Right cardiac atrium (tissue), 5 donors: ENCODE measurements at places on chromosomes 2 and 18. TPM values are rescaled to one million over a fixed set of nuclear protein-coding genes. Genes with fewer than 3 reads are reported as not detected.

DNA sequence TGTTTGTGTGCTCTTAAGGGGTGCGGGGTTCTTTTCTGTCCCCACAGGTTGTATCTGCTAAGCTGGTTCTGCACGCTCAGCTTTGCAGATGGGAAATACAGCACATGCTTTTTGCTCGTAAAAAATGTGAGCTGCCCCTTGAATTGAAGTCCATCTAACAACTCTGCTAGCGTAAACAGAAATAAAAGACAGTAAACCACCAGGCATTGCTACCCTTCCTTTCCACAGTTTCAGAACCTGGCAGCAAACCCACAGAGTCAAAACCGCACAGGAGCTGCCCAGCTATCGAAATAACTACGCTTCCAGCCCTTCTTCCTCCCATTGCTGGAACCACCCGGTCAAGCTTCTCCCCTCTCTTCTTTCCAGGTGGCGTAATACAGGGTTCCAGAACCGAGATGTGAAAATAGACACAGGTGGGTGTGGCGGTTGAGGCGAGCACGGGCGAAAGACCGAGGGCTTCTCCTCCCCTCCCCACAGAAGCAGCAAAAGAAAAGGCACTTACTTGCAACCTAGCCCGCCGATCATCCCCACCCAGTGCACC, 479 bp downstream of the SCN9A start:
- no peak for DNase-seq

DNA sequence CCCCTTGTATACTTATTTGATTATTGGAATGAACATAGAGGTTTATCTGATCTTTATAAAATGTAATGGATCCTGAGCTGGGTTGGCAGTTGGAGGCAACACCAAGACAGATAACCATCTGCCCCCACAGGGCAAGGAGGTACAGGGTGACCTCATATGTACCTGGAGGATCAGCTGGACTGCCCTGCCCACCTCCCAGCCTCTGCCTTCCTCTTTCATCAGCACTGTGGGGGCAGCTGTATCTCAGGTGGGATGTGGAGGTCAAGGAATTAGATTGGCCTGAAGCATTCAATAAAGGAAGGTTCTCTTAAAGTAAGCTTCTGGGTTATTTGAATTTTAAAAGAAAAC, 92.6 kb downstream of the LYPD6 start:
- DNase-seq, result no peak

DNA sequence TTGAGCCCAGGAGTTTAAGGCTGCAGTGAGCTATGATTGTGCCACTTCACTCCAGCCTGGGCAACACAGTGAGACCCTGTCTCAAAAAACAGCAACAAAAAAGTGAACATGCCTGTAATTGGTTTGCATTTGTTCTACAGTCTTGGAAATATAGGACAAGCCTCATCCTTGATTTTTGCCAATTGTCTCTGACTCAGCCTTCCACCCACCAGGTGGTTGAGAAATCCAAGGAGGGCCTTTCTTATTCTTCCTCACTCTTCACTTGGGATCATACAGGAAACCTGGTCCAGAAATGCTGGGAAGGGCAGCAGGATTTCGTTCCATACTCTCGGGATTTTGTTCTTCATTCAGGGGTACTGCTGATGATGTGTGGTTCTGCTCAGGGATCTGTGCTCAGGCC, 94.6 kb downstream of the CDC42EP3 start:
- no peak for DNase-seq

- DNase-seq, result no peak
Measured at GRCh38 chr2:8309131-8309530, 372.7 kb upstream of the ID2 start.

DNA sequence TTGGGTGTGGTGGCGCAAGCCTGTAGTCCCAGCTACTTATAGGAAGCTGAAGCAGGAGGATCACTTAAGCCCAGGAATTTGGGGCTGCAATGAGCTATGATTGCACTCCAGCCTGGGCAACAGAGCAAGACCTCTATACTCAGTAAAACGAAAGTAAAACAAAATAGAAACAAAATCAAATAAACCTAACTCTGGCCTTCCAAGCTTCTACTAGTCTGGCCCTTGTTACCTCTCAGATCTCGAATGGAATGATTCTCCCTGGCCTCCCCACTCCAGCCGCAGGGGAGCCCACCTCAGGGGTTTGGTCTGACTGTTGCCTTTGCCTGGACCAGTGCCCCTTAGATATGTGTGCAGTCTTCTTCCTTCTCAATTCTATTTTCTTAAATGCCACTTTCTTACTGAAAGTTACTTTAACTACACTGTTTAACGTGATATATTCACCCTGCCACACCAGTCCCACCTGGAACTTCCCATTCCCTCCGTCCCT, 160.0 kb upstream of the GCFC2 start:
- no peak for DNase-seq

DNA sequence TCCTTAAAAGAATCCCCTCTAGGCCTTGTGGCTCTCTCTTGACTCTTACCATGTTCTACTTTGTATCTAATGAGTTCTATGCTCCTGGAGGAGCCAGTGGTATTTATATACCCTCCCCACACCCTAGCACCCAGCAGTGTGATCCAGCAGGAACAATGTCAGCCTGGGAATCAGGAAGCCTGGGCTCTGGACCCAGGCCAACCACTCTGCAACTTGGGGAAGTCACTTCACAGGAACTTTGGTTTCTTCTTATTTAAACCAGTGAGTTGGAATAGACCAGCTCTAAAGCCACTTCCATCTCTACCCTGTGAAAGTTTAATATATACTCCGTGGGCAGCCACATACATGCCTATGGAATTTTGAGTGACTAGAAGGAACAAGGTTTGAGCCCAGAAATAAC, 11.6 kb upstream of the SPTBN1 start:
- DNase-seq, result peak; percentile 44

DNA sequence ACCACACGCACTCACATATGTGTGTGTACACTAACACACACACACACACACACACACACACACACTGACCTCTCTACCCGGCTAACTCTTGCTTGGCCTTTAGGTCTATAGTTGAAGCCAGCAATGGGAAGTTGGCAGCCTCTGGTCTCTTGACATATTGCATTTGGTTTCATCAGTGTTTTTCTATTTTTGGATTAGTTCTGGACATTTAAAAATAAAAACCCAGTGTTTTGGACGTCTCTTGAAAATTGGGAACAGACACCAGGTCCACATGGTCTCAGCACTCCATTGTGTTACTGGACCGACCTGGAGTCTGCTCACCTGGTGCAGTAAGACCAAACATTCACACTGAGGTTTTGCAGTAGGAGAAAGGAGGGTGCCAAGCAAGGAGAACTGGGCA, 50.4 kb upstream of the AFF3 start:
- peak; percentile 30 for DNase-seq

DNA sequence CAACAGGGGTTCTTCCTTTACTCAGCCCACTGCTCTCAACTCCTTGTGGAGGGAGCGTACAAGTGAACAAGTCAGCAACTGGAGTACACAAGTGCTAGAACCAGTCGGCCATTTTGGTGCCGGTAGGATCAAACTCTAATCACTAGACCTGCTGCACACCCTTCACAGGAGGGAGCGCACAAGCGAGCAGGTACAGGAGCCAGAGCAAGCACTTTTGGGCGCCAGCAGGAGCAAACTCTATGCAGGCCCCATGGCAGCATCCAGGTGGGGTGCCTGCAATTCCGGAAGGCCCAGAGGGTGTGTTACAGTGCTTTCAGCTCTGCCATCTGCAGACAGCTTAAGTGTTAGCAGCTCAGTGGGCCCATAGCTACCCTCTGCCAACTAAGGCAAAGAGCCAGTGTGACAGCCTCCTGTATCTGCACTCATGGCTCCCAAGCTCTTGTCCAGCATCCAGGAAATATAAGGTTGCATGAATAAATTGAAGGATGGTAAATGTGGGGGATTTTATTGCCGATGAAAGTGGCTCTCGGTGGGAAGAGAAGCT, 426.1 kb downstream of the DCC start:
- DNase-seq, result no peak

- no peak for DNase-seq
Measured at GRCh38 chr2:206713746-206714145, 4.5 kb downstream of the DYTN start.

DNA sequence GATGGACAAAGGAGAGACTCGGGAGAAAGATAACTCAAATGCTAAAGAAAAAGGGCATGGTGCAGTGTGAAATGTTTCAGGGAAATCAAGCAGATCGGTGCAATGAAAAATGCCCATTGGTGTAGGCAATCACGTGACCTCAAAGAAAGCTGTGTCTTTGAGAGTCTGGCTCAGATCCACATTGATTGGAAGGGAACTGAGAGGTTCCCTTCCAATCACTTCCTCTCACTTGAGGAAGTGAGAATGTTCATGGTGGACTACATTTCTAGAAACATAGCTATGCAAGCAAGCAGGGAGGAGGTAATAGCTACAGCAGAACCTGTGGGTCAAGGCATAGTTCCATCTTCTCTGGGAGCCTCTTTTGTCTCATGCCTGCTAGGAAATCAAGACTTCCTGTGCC, 187.4 kb downstream of the LPIN1 start:
- DNase-seq, result no peak

DNA sequence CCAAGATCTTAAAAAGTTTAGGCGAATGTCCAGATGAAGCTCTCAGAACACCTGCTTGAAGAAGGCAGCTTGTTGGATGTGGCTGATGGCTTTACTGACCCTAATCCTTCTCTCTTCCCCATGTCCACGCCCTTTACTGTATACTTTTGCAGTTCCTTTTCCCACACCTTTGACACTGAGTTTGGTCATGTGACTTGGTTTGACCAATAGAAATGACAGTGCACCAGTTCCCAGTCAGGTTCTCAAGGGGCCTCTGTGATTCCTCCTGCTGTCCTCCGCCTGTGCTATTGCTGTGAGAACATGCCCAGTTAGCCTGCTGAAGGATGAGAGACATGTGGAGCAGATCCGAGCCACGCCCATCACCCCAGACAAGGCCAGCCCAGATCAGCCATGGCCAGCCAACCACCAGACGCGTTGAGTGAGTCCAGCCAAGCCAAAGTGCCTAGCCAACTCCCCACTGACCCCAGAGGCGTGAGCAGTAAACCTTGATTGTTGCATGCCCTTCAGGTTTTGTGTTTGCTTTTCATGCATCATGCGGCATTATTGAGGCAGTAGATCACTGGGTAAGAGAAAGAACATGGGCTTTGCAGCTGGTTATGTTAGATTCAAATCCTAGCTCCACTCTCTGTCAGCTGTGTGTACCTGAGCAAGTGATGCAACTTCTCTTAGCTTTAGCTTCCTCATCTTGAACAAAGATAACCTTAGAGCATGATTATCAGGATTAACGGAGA, 258.0 kb upstream of the SIX2 start:
- DNase-seq, result no peak

DNA sequence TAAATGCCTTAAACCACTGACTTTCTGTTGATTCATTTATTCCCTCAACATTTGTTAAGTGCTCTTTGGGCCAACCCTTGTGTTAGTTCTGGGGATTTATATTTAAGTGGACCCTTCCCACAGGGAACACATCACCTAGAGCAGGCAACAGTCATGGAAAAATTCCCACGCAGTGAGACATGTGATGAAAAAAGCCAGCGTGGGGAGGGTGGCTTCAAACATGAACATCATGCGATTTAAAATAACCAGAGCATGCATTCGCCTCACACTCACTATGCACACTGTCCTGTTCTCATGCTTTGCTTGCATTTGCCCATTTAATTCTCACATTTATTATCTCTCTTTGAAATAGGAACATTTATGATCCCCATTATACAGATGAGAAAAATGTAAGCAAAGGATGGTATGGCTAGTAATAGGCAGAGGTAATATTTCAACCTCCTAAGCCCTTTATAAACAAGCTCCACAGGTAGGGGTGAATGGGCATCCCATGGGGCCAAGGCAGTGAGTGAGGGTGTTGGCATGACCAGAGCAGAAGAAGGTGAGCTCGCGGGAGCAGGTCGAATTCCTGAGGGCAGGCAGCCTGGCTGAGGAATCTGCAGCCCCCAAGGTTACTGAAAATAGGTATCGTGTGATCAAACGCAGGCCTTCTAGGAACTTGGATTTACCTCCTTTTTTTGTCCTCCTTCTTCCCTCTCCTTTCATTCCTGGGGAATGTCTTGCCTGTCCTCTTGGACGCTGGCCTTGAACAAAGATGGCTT, 297.8 kb downstream of the MYCN start:
- no peak for DNase-seq

SKA1 gene
- 0.14 TPM for total RNA-seq

TNS1 gene
- total RNA-seq, result 559 TPM

ABCB11 gene
- total RNA-seq, result 0.47 TPM
